Fibroblast of the conjunctiva (primary cell): ENCODE measurements at places on chromosomes 12 and 14.
A peak's percentile ranks its signal among the peaks of the same experiment; 100 is the strongest.

GRCh38 chr14:90419200-90419599, 22.4 kb downstream of the CALM1 start:
- DNase-seq: peak; percentile 69

DNA sequence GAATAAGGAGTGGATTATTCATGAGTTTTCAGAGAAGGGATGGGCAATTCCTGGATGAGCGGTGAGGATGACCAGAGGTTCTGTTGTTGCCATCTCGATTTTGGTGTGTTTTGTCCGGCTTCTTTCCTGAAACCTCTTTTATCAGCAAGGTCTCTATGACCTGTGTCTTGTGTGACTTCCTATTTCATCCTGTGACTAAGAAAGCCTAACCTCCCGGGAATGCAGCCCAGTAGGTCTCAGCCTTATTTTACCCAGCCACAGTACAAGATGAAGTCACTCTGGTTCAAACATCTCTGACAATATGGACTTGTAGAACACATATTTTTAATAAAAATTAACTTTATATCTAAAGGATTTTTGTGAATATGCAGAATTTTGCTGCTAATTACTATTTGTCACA, 716.4 kb downstream of the FSCB start:
- DNase-seq: no peak

DNA sequence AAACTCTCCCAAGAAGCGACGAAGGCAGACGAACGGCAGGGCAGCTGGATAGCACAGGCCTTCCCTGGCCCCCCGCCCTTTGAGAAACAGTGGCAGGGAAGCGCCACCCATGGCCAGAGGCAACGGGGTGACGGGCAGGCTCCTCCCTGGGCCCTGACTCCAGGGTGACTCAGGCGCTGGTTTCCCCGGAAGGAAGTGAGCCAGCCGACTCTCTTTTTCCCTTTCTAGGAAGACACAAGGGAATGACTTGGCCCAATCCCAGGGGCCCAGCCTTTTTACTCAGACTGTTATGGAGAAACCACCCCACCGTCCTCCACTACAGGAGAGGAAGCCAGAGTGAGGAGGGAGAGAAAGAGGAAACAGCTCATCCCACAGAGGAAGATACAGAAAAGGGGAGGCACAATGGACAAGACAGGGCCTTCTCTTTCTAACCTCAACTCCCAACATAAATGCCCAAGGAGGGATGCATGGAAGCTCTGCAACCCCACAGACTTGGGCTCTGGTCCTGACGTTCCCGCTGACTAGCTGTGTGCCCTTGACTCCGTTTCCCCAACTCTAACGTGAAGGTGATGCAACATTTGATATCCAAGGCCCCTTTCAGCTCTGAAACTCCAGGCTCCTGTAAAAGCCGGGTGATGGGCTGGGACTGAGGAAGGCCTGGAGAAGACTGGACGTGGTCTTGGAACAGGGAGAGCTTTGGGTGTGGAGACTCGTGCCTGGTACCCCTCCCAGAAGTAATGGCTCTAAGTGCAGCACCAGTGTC, 27.9 kb downstream of the ACTN1 start:
- DNase-seq: peak; percentile 85

DNA sequence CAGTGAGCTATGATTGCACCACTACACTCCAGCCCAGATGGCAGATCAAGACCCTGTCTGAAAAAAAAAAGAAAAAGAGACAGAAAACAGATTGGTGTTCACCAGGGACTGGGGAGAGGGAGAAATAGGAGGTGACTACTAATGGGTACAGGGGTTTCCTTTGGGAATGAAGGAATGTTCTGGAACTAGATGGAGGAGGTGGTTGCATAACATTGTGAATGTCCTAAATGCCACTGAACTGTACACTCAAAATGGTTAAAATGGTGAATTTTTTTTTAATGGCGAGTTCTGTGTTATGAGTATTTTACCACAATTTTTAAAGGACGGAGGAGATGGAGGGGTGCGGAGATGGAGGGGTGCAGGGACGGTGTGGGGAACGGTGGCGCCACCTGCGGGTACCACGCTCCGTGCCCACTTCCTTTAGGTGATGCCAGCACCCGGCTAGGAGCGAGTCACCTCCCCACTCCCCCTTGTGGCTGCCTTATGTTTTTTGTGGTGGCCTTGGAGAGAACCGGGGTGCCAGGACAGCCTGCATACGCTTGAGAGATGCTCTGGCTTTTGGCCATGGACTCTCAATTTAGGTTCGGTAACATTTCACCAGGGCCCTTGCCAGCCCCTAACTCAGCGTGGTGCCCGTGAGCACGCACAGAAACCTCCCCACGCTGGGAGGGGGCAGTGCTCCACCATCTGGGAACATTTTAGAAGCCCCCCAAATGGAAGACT, 16.1 kb downstream of the UBC start:
- DNase-seq: no peak

DNA sequence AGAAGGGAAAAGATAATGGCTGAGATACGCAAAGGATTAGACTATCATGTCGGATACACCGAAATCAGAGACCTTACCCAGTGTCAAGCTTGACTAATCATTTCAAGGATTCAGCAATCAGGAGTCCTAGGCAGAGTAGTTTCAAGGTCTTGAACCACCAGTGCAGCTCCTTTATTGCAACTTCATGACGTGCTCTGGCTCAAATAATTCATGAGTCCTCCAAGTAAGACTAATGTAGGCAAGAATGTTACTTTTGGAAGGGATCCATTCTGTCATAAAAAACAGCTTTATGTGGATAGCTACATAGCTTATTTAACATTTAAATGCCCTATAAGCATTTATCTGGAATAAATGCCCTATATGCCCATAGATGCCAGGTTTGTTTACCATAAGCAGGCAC, 123.2 kb downstream of the LMO3 start:
- DNase-seq: no peak
